ENCODE measurements at places on chromosomes 13 and 19.

- DNase-seq, result no peak
Measured at GRCh38 chr13:110850840-110851239, 64.0 kb downstream of the ANKRD10 start.

DNA sequence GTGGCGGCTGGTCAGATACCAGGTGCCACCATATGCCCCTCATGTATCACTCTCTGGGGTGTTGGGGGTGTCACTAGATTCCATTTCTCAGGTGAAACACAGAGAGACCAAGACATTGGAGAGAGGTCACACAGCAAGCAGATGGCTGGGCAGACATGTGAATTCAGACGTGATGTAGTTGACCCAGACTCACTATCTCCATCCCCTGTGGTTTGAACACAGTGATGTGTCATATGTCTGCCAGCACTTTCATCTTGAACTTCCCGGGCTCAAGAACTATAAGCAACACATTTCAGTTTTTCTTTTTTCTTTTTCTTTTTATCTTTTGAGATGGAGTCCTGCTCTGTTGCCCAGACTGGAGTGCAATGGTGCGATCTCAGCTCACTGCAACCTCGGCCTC is 16.1 kb upstream of the UPF1 start:
- DNase-seq, result no peak

DNA sequence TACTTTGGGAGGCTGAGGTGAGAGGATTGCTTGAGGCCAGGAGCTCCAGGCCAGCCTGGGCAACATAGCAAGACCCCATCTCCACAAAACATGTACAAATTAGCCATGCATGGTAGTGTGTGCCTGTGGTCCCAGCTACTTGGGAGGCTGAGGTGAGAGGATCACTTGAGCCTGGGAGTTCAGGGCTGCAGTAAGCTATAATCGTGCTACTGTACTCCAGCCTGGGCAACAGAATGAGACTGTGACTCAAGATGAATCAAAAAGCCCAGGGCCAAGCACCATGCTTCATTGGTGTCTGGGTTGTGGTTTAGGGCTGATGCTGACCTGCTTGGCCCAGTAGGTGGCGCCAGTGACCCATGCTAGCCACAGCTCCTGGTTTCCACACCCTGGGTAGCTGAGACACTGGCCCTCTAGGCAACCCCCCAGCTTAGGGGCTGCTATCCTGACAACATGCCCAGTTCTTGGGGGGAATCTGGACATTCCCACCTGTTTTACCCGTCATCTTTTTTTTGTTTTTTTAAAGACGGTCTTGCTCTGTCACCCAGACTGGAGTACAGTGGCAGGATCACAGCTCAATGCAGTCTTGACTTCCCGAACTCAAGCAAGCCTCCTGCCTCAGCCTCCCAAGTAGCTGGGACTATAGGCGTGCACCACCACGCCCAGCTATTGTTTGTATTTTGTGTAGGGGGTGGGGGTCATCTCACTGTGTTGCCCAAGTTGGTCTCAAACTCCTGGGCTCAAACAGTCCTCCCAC is 5.5 kb downstream of the CCDC124 start:
- peak; percentile 64 for DNase-seq

DNA sequence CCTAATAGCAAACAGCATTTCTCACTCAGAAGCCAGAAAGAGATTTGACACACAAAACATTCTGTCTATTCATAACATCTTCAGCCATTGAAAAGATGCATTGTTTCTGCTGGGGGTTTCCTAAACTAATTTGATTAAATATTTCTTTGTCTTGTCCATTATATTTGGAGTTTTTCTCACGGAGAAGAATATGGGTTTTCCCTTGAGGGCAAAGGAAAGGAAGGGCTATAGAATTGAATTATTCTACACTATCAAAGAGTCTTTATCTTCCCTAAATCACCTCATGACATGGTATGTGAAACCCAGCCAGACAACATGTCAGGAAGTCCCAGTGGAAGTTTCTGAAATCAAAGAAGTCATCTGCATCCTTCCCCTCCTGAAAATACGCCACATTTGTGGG is 186.4 kb downstream of the SHISA2 start:
- no peak for DNase-seq

DNA sequence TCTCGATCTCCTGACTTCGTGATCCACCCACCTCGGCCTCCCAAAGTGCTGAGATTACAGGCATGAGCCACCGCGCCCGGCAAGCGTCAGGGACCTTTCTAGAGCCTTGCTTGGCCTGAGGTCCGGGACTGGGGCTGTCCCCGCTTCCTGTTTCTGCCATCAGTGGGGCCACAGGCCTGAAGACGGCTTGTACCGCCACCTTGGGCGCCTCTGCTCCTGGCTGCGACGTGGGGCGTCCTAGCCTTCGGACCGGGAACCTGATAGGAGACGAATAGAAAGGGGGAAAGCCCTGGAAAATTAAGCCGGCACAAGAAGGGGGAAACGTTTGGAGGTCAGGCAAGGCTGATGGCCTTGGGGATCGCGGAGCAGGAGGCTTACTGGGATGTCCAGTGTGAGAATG is 35.1 kb downstream of the RNF6 start:
- no peak for DNase-seq

DNA sequence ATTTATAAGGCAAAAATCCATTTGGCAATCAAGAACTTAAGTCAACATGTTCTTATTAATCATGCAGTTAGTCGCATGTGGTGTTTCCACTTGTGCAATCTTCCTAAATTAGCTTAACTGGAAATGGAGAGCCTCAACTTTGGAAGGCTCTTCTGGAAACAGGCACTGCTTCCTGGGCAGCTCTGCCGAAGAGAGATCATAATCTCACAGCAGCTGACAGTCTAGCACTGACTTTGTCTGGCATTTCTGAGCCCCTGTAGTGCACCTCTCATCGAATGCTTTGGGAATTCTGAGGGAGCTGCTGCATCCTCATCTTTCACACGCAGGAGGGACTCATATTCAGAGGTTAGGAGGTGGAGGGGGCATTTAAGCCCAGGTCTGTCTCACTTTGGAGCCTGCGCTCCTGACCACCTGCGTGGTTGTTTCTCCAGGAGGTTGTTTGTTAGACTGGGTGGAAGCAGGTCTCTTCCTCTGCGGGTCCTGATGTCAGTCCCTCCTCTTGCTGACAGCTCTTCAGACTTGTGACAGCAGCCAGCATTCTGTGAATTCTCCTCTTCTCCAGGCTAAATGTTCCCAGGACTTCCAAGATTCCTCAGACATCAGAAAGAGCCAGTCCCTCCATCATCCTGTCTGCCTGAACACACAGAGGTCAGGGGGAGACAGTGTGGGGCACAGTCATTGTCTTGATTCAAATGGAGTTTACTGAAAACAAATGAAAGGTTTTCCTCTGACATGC is 100.4 kb upstream of the GJB6 start:
- no peak for DNase-seq

DNA sequence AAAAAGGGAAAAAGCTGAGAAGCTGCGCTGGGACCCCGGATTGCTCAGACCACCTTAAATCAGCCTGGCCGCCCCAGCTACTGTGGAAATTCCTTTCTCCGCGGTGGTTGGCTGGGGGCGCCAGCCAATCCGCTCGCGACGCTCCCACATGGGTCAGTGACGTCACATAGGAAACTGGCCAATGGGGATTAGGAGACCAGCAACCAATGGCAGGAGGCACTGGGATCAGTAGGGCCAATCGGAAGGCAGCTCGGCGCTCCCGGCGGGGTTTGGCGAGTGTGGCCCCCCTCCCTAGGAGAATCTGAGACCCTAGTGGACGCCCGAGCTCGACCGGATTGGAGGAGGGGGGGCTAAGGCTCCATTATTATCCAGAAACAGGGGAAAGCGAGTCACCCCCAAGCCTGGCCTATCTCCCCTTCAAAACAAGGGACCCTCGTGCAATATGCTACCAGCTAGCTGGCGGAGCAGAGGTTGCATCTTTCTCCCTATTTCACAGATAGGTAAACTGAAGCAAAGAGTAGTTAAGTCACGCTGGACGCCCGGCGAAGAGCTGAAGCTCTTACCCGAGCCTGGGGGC is 6.5 kb upstream of the TLE2 start:
- DNase-seq, result peak; percentile 83

DNA sequence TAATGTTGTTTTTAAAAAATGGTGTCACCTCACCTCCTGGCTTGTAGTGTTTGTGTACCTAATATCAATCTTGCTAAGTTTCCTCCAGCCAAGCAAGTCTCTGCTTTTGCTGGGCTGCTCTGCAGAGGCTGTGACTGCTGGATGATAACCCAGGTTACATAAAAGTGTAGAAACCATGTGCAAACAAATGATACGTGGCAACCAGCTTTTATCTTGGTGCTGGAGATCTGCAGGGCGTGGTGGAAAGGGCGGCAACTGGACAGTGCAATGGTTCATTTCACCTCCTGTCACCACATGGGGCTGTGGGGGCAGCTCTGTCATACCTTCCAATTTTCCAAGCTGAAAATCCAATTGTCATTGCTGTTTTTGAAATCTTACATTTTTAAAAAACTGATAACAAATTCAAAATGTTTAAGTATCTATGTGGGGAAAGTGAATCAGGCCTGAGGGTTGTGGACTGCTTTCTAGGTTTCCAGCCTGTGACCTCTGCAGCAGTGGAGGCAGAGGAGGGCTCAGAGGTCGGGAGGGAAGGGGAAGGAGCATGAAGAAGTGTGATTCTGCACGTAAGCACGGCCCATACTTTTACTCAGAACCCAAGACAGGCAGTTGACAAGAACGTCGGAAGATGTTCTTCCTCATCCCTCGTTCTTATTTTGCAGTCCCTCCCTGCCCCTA is 9.7 kb downstream of the GPR42 start:
- no peak for DNase-seq

DNA sequence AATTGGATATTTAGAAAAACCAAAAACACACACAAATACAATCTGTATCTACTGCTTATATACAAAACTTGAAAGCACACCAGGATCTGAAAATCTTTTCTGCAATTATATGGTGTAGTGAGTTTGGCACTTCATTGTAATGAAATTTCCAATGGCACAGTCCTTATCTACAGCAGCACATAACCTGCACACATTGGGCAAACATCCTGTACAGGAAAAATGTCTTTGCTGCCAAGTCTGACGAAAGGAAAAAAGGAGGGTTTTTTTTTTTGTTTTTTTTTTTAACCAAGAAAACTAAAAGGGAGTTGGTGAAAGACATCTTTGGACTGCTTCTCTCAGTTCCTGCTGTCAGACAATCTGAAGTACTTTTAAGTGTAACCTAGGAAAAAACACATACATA is 107.8 kb downstream of the FOXO1 start:
- DNase-seq, result no peak

- no peak for DNase-seq
Measured at GRCh38 chr19:12935071-12935470, 1.6 kb upstream of the FARSA start.

DNA sequence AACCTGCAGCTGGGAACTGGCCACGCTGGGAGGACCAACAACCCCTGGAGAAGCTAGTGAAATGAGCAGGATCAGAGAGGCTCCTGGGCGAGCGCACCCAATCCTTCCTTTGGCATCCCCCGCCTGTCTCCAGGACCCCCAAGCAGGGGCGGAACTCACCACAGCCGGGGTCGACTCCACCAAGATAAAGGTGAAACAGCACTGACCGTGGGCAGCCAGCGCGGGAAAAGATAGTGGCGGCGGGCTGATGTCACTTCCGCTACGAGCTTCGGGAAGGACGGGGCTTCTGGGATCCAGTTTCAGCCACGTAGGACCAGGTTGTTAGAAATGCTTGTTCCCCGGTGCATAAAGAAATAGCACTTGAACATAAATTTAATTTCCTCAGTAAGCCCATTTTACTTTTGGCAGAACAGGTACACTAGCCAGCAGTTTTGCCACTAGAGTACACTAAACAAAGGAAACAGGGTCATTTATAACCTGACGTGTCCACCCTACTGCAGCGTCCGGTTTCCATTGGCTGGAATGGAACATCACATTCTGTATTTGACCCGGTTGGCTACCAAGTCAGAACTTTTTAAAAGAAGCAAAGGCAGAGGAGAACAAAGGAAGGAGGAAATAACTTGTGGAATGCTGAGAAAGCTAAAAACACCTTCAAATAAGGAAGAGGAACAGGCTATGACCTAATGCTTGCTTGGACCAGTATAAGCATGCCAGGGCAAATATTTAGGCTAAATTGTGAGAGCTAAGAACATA is 25.5 kb upstream of the ZNF562 start:
- DNase-seq, result no peak

- DNase-seq, result no peak
Measured at GRCh38 chr13:35965226-35965927, 165.8 kb downstream of the DCLK1 start.

- no peak for DNase-seq
Measured at GRCh38 chr19:22602631-22603272, 31.4 kb upstream of the ZNF492 start.

GRCh38 chr19:2618611-2619010 is 83.9 kb downstream of the GNG7 start:
- peak; percentile 58 for DNase-seq

GRCh38 chr13:53197424-53197823 is 168.8 kb downstream of the OLFM4 start:
- DNase-seq, result no peak

GRCh38 chr19:33957804-33958203 is 161.1 kb downstream of the KCTD15 start:
- no peak for DNase-seq

- no peak for DNase-seq
Measured at GRCh38 chr13:44385847-44386246, 12.2 kb downstream of the SERP2 start.

GRCh38 chr19:54252845-54253244 is 4.2 kb downstream of the LILRB5 start:
- no peak for DNase-seq

DNA sequence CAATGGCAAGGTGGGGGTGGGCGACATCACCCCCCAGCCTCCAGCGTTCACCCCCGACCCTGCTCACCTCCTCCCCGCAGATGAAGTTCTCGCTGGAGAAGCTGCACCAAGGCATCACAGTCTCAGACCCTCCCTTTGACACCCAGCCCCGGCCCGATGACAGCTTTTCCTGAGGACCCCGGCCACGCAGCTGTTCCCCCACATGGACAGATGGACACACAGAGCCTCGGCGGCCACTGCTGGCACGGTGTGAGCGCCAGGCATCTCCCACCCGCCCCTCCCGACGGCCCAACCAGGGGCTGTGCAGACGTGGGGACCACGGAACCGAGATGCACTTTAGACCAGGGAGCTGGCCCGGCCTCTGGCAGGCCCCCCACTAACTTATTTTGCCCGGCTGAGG is 4.3 kb upstream of the SCN1B start:
- no peak for DNase-seq

GRCh38 chr19:47686679-47687450 is 26.4 kb upstream of the EHD2 start:
- no peak for DNase-seq
